Activated CD8-positive, alpha-beta memory T cell treated with anti-CD3 and anti-CD28 coated beads for 1 hour (primary cell): ENCODE measurements at places on chromosomes 7 and 10.

GRCh38 chr7:22355620-22356009, 1.3 kb downstream of the RAPGEF5 start:
- DNase-seq, result no peak

DNA sequence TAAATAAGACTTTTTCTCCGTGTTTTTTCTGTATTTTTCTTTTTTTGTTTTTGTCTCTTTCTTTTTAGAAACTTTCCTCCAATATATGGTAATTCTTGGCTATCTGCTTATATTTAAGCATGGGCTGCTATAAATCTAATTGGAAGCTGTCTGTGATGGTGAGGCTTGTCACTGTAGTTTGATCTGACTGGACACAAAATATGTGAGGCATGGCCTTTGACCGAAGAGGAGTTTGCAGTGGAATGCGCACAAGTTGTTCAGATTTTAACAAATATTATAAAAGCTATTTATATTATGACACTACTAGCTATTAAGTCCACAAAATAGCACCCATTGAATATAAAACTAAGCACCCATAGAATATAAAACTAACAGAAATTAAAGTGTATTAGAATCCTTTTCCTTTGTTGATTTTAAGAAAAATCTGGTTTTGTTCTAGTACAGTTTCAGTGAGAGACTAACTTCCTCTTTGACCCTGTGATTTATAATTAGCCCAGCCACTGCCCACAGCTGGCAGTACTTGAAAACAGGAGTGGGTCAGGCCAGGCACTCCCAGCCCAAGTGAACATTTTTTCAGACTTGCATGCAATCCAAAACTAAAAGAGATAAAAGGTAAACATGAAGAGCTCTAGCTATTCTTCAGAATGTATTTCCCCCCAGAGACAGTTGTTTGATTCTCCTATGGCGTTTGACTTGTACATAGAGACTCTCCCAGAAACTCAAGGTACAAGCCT, 69.9 kb upstream of the FGL2 start:
- no peak for DNase-seq

- no peak for DNase-seq
These were observed 55.1 kb downstream of the ANKMY2 start for GRCh38 chr7:16590424-16590823.

DNA sequence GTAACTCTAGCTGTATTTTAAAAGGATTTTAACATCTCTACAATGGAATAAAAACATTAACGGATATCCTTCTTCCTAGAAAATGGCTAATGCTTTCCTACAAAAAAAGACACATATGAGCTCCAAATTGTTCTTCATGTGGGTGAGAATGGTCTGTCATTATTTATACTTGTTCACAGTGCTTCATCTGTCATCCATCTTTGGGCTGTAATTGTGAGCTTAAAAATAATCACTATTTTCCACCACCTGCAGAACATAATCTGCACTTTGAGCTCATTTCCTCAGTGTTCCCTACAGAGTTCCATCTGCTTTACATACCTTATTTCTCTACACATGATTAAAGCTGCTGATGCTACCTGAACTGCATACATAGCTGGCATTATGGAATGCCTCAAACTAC, 979.1 kb upstream of the C7orf33 start:
- no peak for DNase-seq

DNA sequence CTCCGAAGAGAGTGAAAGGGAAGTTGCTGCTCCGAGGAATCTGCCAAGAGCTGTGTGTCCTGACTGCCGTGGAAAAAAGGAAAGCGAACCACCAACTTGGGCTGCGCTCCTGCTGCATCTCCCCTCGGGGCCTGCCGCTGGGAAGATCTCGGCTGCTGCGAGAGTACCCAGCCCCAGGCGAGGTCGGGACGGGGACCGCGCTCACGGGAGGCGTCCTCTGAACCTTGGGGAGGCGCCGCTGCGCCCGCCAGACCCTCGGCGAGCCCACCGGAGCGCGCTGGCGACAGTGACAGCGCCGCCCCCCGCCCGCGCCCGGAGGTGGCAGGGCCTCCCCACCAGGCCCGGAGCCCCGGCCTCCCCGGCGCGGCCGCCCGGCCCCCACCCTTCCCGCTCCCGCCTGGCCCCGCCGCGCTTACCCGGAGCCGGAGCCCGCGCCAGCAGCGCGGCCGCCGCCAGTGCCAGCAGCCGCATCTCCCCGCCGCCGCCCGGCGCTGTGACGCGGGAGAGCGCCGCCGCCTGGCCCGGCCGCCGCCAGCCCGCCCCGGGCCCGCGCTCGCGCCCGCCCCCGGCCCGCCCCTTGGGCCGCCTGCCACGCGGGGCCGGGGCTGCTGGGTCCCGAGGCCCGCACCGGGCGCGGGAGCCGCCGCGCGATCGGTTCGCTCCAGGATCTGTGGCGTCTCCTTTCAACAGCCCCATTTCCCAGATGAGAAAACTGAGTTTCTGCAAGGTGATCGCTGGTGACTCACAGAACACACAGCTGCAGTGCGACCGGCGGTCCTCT, at the start of gene VSTM4:
VSTM4 (minus strand) TSS at position 508 of the 781 bp plus-strand sequence; CDS start at position 471, 37 bp downstream.
- no peak for DNase-seq

DNA sequence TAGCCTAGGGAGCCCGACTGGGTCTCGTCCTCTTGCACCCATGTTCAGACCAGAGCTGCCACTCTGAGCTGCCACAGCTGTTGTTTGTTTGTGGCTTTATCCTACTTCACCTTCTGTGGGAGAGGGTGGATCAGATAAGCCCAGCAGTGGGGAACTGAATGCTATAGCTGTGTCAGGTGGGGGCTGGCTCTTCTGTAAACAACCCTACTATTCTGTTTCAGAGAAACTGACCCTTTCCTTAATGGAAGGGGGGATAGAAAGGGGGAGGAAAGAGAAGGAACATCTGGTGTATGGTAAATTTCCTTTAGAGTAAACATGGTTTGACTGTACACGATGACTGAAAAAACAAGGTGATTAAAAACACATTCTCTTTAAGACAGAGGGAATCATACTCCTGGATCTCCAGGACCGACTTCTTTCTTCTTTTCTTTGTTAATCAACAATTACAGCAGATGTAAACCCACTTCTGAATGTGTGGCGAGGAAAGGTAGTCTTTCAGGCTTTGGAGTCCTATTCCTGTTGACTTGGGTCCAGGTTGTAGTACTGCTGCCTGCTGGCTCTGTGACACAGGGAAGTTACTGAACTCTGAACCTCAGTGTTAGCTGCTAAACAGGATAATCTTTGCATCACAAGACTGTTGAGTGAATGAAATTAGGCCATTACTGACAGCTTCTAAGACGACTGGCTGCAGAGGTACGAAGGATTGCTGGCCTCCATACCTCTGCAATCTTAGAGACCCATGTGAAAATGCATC, 6.0 kb downstream of the PRXL2A start:
- DNase-seq, result no peak

GRCh38 chr10:17533731-17534130, 79.3 kb upstream of the ST8SIA6 start:
- DNase-seq, result no peak

DNA sequence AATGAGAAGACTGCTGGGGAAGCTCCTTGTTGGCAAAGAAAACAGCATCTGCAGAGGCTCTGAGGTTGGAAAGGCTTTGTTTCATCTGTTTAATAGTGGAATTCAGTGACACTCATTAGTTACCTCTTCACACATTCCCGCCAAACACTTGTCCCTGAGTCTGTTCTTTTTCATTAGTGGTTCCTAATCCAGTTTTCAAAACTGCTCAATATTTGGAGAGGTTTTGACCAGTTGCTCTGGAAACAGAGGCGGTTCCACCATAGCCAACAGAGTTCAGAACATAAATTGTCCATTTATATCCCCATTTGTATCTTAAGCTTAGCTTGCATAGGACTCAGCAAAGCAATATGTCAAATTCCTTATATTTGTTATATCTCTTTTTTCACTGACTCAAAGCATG, 754.6 kb downstream of the AUTS2 start:
- no peak for DNase-seq
